ENCODE measurements at places on chromosomes 13 and 19.
A peak's percentile ranks its signal among the peaks of the same experiment; 100 is the strongest.

DNA sequence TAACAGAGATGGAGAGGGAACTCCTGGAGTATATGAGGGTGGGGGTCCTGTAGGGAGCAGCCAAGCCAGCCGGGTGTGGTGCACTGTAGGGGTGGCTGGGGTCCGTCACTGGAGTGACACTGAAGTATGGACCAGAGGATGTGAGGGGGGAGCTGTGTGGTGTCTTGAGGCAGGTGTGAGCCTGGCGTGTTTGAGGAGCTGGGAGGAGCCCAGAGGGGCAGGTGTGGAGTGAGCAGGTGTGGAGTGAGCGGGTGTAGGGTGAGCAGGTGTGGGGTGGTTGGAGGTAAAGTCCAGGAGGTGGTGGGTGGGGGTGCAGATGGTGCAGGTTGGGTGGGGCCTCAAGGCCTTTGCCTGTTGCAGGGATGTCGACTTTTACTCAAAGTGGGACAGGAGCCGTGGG, 5.9 kb downstream of the B3GNT8 start:
- no peak for DNase-seq

- no peak for DNase-seq
Observed at GRCh38 chr13:108276060-108276459, 6.5 kb downstream of the TNFSF13B start.

- no peak for DNase-seq
Observed at GRCh38 chr13:38412266-38412665, 62.6 kb downstream of the UFM1 start.

DNA sequence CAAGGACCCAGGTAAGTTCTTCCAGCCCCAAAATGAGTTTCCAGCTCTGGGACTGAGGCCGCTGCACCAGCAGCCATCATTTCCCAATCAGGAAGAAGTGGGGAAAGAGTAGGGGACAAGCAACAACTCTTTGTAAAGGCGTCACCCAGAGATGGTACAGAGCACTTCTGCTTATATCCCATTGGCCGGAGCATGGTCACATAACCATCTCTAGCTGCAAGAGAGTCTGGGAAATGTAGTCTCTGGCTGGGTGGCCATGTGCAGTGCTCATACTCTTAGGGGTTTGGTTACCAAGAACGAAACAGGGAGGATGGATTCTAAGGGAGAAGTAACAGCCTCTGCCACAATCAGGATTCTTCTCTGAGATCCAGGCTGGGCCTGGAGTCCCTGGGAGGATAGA, 26.3 kb downstream of the CKM start:
- no peak for DNase-seq

DNA sequence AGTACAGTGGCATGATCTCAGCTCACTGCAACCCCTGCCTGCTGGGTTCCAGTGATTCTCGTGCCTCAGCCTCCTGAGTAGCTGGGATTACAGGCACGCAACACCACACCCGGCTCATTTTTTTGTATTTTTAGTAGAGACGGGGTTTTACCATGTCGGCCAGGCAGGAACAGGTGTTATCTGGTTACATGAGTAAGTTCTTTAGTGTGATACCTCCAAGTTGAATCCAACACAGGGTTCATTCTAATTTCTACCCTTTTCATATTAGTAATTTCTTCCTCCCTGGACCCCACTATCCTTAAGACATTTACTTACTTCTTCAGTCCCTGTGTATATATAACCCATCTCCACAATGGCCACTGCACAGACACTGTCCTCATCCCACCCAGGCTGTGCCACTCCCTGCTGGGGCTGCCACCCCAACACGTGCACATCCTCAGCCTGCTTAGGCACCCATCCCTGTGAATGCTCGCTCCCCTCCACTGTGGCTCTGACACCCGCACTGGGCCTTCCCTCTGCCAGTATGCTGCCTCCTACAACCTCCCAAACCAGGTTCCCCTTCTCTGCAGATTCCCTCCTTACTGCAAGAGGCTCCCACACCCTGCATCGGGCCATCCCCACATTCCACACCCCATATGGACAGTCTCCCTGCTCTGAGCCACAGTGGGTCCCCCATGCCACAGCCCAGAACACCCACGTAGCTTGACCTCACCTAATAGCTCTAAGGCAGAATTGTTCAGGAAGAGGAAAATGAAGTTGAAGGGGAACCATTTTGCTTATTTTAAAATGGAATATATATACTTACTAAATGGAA, 147.1 kb downstream of the TBC1D4 start:
- DNase-seq = no peak

DNA sequence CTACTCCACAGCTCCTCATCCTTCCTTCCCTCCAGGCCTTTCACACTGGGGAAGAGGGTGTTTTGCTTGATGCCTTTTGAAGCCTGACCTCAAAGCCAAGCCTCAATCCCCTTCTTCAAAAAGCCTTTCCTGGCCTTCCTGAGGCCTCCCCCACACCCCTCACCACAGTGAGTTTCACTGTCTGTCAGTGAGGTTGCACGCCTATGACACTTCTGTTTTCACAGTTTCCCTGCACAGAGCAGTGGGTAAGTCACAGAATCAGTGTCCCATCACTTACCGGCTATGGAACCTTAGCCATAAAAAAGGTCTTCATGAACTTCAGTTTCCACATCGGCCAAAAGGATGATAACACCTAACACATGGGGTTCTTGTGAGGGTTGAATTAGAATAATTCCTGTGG, 371.4 kb downstream of the UQCRFS1 start:
- no peak for DNase-seq

GRCh38 chr13:27905650-27906049, 14.2 kb upstream of the PDX1 start:
- DNase-seq = no peak

- no peak for DNase-seq
Observed at GRCh38 chr13:20053016-20053415, 94.5 kb downstream of the ZMYM2 start.

- no peak for DNase-seq
Observed at GRCh38 chr19:29565171-29565570, 39.4 kb downstream of the VSTM2B start.

DNA sequence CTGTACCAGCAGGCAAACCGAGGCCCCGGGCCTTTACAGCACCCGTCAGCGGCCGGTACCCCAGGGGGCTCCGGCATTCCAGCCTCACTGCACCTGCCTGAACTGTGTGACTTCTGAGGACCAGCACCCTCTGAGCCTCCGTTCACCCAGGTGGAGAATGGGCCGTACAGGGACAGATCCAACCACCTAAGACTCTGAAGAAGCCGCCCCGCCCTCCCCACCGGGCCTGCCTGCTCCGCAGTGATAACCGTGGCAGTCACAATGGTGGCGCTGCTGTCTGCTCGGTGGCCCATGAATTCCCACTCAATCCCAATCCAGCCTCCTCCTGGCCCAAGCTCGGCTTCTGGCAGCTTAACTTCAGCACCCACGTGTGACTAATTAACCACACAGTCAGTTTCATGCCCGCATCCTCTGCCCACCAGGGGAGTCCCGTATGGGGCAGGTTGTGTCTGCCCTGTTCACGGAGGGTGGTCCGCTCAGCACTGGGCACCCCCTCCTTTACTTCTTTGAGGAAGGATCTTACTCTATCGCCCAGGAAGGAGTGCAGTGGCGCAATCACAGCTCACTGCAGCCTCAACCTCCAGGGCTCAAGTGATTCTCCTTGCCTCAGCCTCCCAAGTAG, 3.4 kb downstream of the TCF3 start:
- no peak for DNase-seq

DNA sequence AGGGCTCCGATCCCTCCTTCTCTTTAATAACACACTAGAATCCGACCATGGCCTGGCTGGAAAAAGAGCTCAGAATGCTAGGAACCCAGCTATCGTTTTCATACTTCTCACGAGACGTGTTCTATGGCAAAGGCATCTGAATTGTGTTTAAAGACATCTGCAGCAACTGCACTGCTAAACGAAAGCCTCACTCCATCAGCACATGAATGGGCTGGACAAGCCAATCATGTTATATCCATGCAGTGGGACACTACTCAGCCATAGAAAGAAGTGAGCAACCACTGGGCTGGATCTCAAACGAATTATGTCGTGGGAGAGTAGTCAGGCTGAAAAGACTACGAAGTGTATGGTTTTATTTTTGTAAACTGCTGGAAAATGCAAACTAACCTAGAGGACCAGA, 136.1 kb downstream of the COL4A1 start:
- DNase-seq = no peak

- no peak for DNase-seq
Observed at GRCh38 chr19:31424861-31425620, 75.8 kb upstream of the TSHZ3 start.

- DNase-seq = no peak
Observed at GRCh38 chr19:8023371-8023770, 17.9 kb upstream of the ELAVL1 start.

DNA sequence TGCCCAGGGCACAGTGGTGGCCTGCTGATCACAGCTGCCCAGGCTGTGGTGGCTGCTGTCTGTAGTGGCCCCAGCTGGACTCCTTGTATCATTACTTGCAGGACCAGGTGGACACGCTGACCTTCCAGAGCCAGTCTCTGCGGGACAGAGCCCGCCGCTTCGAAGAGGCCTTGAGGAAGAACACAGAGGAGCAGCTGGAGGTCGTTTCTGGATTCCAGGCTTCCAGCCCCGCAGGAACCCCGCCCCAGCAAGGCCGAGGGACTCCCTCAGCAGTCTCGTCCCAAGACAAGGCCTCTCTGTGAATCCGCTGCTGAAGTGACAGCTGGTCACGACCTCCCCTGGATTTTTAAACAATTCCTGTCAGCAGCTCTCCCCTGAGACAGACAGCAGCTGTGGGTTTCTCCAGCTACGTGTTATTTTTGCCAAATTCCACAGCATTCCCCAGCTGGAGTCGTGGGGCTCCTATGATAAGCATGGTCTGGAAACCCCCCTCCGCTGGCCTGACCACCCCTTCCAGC, 98.3 kb downstream of the SLC7A1 start:
- no peak for DNase-seq

DNA sequence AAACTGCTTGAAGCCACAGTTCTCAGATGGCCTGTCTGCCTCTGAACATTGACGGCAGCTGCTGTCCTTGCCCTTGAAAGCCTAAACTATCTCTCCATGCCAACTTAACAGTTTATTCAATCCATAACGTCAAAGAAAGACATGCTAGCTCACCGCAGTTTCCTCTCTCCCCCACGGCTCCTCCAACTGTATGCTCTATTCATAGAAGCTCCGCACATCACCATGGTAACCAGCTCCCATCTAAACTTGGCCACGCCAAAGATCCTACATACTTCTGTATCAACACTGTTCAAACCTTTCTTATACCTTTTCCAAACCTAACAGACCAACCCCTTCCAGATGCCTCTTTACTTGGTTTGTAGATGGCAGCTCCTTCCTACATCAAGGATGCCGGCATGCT, 48.6 kb downstream of the ZNF91 start:
- DNase-seq = no peak

GRCh38 chr13:29771247-29771646, 79.2 kb downstream of the UBL3 start:
- DNase-seq = no peak

DNA sequence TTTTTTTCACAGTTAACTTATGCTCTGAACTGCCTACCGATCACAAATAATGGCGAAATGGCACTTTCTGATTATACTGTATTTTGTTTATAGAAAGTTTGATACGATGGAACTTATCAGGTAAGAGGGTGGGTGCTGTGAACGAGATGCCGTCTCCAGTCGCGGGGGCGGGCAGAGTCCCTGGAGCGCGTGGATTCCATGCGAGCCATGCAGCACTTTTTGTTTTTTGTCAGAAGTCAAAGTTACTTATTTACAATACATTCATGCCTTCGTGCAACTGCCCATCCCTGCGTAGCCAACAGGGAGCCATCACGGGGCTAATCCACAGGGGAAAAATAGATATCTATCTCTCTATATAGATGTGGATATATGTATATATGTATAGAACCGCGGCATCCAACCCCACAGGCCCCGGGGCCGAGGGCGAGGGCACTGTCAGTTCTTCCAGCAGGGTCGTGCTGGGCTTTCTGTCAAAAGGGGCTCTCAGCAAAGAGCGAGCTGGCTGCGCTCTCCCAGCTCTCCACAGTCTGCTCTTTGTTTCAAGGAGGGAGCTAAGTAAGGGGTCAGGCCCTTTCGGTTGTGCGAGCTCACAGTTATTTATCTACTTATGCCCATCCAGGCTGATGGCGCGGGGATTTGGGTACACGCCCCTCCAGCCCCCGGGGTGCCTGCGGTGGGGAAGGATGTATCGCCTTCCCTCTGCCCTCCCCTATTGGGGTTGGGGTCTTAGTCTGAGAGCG, 3.4 kb downstream of the SLITRK1 start:
- DNase-seq = no peak

DNA sequence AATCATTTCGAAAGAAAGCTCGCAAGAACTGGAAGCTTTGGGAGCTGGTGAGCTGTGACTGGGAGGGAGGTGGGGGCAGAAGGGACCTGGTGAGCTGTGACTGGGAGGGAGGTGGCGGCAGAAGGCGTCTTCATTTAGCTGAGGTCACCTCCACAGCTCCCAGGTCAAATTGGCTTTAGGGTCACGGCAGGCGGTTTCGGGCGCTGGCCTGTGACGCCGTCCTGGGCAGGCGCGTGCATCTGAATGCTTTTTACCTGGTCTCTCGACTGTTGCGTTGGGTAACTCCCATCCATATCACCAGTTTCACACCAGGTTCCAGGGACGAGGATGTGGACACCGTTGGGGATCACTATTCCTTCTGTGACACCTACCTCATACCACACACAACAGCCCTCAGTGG, 29.2 kb downstream of the C2CD4C start:
- DNase-seq = no peak

DNA sequence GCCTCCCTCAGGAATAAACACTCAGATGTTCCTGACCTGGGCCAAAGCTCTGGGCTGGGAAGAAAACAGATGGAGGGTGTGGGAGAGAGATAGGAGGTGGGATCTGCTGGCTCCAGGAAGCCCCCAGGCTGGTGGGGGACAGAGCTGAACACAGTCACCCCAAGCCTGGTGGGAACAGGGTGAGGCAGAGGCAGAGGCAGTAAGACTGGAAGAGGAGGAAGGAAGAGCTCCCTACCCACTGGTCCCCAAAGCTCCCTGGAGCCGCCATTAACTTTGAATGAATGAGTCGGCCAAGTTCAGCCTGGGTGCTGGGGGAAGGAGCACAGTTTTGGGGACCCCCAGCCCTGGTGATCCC, 801 bp upstream of the KCNN1 start:
- no peak for DNase-seq

DNA sequence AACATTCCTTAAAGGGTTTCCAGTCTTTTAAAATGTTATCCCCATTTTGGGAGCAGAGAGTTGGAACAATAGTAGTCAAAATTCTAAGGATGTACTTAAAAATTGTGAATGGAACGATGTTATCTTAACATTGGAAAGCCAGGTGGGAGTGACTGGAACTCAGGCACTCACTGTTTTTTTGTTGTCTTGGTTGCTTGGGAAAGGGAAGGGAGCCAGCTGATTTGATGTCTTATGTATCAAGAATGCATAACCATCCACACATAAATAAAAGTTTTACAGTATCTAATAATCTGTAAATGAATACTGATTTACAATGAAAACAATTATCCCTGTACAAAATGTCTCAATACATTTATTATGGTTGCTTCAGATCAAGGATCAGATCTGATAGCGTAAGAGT, 88.7 kb downstream of the SLC10A2 start:
- peak; percentile 62 for DNase-seq

- no peak for DNase-seq
Observed at GRCh38 chr13:41955605-41956004, 5.3 kb downstream of the VWA8 start.
